ENCODE measurements at places on chromosomes 4 and X. TPM values are rescaled to one million over a fixed set of nuclear protein-coding genes. Genes with fewer than 3 reads are reported as not detected.
A peak's percentile ranks its signal among the peaks of the same experiment; 100 is the strongest.

GRCh38 chr4:23889814-23890341 lies at the start of gene PPARGC1A:
TSS of gene PPARGC1A (minus strand) at chr4:23890047. CDS start at chr4:23889957, 90 bp downstream.
- peak; percentile 93 for DNase-seq

DNA sequence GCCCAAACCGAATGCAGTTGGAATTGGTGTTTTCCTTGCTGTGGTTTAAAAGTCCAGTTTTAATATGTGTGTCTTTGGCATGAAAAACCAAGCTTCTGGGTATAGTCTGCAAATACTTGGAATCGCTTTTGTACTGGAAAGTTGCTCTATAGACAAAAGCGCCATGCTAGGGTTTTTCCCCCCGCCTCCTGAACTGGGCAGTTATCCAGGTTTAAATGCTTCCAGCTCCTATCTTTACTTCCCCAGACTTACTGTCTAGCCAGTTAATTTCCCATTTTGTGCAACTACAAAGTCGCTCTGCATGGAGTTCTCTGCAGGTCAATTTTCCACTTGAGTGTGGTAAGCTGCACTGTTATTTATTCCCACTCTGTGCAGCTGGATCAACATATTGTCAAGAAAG lies 2.7 kb downstream of the RASL11B start:
- DNase-seq, result no peak

Gene FGA
- 0.17 TPM for total RNA-seq

Gene CT83
- not detected for total RNA-seq

Gene ING2
- 10.4 TPM for total RNA-seq

Gene BBS7
- 31.6 TPM for total RNA-seq
